RPMI7951 (cell line): ENCODE measurements at places on chromosomes 5 and 9.

- DNase-seq, result no peak
Measured at GRCh38 chr5:149550594-149551226, 529 bp downstream of the CSNK1A1 start.

GRCh38 chr9:87336914-87337333 is 160.7 kb upstream of the DAPK1 start:
- DNase-seq, result peak; percentile 60

DNA sequence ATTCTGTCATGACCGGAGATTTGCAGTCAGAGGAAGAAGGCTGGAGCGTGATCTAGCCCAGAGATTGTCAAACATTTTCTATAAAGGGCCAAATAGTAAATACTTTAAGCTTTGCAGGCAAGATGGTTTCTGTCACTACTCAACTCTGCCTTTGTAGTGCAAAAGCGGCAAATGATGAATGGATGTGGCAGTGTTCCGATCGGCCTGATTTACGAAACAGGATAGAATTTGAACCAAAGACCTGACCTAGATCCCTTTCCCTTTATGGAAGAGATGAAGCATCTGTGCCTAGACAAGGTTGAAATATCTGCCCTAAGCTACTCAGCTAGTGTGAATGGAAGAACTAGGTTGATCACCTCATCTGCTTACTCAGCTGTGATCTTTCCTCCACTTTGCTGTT is 209.5 kb downstream of the YTHDC2 start:
- no peak for DNase-seq

DNA sequence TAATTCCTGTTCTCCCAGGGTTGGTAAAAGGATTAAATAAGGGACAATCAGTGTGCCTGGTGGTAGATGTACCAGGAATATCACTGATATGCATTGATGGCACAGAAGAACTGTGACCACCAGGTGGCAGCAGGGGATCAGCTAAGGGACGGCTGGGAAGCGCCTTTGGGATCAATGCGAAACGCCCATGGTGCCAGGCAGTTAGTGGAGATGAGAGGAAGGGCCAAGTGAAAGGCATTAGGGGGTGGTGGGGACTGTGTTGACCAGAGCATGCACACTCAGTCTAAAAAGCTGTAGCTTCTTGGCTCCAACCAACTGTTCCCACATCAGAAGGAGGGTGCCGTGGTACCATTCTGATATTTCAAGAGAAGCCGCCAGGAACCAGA is 55.6 kb downstream of the ARHGEF37 start:
- DNase-seq, result peak; percentile 54

GRCh38 chr9:135248111-135248510 is 160.6 kb downstream of the OLFM1 start:
- DNase-seq, result no peak

GRCh38 chr5:104347119-104347708 is 784.6 kb upstream of the NUDT12 start:
- DNase-seq, result peak; percentile 13

- DNase-seq, result no peak
Measured at GRCh38 chr9:4741365-4742089, 525 bp upstream of the AK3 start.

DNA sequence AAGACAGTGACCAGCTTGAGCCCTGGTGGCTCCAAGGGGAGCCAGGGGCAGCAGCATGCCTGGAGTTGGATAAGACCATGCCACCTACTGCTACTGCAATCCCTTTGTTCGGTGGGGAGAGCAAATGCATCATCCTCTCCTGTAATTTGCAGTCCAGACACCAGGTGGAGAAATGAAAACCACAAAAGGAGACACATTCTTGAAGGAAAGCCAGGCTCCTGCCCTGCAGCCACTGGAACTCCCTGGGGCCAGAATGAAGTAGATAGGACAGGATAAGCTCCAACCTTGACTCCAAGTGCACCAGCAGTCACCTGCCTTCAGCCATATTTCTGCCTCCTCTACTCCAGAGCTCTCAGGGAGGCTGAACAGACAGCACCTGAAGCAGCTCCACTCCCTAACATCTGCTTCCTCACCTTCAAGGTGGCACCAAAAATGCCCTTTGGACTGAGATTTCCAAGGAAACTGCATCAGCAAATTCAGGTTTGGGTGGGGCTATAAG is 65.1 kb upstream of the IQGAP2 start:
- peak; percentile 29 for DNase-seq

GRCh38 chr9:108142504-108143201 is 653.1 kb upstream of the KLF4 start:
- peak; percentile 17 for DNase-seq

GRCh38 chr5:173926359-173926758 is 38.2 kb downstream of the CPEB4 start:
- DNase-seq, result peak; percentile 72

- no peak for DNase-seq
Measured at GRCh38 chr5:41410737-41411136, 99.7 kb downstream of the PLCXD3 start.

DNA sequence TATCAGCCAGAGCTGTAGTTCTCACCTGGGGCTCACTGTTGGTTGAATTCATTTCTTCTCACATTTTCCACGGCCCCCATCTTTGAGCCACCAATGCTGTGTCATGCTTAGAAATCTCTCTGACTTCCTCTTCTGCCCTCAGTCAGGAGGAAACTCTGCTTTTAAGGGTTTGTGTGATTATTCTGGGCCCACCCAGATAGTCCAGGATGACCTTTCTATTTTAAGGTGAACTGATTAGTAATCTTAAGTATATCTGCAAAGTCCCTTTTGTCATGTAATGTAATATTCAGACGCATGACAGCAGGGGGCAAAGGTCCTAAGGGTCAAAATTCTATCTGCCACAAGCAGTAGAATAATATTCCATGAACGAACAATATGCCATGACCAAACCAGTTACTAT is 88.4 kb downstream of the AK8 start:
- no peak for DNase-seq

DNA sequence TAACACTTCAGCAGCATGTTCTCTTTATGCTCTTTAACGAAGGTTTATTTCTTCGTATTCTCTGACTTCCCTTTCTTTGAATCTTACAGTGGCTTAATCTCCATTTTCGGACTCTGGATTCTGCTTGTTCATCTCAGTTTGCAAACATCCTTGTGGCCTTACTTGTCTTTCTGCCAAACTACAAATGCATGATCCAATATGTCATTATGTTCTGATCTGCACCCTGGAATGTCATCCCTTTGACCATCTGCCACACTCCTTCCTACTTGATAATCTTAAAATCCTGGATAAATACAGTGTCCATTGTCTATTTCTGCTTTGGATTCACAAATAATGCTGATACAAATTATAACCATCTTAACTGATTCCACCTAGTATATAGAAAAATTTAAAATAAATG is 499.2 kb downstream of the CDH18 start:
- DNase-seq, result peak; percentile 20

- DNase-seq, result no peak
Measured at GRCh38 chr5:32434221-32434620, 10.3 kb downstream of the ZFR start.

GRCh38 chr5:169921949-169922348 is 58.3 kb downstream of the INSYN2B start:
- DNase-seq, result no peak

GRCh38 chr9:125161284-125161918 is 18.1 kb upstream of the SCAI start:
- DNase-seq, result no peak

DNA sequence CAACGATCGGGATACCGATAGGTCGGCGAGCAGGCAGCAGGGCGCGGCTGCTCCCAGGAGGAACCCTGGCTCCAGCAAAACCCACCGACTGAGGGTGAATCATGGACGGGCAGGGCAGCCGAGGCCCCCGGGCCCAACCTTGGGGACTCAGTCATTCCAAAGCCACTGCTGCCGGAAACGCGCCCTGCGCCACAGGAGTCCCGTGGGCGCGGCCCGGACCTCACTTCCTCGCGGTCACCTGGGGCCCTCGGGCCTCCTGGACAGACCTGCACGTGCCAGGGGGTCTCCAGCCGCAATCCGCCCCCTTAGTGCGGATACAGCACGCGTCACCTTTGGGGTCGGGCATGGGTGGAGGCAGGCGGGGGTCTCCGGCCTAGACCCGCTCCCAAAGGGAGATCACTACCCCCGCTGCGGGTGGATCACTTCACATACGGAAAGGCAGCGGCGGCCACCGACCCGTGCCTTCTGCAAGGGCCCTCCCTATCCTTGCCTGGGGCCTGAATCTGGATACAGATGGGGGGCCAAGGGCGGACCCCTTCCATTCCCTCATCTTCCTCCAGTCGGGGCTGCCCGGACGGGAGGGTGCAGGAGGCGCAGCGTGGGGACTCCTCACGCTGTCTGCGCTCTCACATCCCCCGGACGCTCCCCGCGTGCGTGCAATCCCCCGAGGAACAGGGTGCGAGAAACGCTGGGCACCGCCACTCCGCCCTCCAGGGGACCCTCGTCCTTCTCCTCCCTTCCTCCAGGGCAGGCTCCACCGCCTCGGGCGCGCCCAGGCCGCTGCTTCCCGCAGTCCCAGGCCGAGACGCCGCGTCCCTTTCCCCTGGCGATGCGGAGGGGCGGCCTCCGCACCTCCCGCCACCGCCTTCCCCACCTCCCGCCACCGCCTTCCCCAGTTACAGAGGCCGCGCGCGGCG is 586 bp downstream of the TXN start:
- DNase-seq, result peak; percentile 87

GRCh38 chr9:89466451-89467277 is 31.2 kb downstream of the SEMA4D start:
- DNase-seq, result no peak

- peak; percentile 29 for DNase-seq
Measured at GRCh38 chr9:111030492-111030891, 7.8 kb downstream of the LPAR1 start.

DNA sequence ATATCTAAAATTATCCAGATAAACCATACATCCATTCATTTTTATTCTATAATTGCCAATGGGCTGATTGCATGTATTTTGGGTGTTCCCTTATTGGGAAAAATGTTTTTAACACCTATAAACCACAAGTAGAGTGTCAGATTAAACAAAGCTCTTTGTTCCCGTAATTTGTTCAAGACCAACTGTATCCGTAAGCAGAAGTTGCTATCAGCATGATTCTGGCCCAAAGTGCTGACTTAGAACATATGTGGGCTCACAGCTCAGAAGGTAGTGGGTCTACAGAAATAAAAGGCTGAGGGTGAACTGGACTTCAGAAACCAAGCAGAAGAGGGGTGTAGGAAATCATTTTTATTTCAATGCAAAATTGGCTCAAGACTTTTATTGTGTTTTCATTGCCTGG is 23.5 kb upstream of the IL7R start:
- no peak for DNase-seq

GRCh38 chr5:138753794-138754698 is 821 bp downstream of the CTNNA1 start:
- peak; percentile 88 for DNase-seq

DNA sequence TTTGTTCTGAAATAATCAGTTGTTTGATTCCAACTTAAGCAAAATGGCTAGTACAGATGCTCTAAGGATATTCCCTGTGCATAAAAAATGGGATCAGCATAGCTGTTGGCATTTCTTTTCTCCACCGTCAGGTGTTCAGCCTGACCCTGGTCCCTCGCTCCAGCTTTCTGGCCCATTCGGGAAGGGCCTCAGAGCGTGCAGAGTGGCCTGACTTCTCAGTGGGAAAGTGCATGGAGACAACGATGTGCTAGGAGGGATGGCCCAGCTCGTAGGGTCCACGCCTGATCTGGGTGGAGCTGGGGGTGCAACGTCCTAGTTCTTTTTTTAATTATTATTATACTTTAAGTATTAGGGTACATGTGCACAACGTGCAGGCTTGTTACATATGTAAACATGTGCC is 319.1 kb upstream of the IRX4 start:
- DNase-seq, result no peak

- no peak for DNase-seq
Measured at GRCh38 chr5:147918101-147918685, 11.9 kb upstream of the C5orf46 start.

DNA sequence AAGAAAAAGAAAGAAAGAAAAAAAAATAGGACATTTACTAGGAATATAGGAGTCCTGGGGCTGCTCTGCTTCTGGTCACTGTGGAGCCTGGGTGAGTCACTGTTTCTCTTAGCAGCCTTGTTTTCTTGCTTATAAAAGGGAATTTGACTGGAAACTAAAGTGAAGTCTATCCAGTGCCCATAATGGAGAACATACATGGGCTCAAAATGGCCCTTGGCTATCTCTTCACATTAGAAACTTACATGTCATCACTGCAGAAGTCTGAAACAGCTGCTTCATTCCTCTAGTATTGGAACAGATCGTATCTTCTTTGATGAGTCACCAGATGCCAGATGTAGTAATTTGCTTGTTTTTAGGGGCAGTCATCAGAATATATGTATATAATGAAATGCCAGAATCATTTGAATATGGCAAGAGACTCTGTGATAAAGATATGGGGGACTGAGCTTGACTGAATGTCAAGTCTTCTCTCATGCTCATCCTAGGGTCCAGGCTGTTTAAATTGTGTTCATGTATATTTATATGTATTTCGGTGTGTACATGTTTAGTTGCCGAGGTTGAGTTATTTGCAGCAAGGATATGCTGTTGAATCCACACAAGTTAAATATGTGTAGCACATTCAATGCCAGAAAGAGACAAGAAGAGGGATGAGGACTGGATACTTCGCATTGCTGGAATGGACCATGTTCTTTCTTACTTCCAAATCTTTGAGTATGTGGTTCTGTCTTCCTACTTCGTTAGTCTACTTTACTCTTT is 56.7 kb downstream of the SGCD start:
- DNase-seq, result peak; percentile 88

- no peak for DNase-seq
Measured at GRCh38 chr5:59138509-59138908, 555.6 kb downstream of the RAB3C start.

- no peak for DNase-seq
Measured at GRCh38 chr9:94906181-94906580, 179.7 kb downstream of the AOPEP start.

DNA sequence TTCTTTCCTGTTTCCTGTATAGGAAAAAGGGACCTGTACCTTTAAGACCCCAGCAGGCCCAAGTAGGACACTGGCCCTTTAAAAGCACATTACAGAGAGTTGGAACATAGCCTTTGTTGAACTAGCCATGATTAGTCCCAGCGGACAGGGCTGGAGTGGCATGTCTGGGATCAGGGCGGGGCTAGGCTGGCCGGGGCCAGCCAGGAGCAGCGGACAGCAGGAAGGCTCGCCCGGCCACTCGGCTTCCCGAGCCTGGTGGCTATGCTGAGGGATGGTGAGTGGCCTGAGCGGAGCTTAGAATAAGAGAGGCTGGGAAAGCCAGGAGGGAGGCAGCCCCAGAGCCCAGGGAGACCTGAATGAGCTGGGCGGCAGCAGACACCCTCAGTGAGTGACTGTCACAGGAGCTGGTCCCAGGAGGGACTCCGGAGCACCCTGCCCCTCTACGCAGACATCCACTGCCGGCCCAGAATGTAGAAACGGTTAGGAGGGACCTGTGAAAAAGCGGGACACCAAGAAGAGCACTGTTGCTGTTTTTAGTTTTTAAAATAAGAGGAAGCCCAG is 92.1 kb downstream of the DAB2IP start:
- DNase-seq, result peak; percentile 89

DNA sequence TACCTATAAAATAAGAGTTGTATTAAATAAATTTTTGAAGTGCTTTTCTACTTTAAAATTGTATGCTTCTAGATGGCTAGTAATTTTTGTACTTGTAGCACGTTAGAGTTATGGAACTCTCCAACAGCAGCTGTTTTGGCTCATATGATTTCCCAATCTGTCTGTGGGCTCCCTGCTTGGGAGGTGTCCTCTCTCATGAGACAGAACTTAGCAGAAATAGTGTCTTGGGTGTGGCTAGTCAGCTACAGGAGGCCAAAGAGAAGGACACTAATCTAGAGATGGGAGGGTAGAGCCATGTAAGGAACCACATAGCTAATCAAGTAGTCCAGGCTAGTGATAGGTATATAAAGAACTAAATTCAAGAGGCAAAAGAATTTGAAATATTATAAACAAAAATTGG is 78.4 kb upstream of the DAB2 start:
- no peak for DNase-seq

- DNase-seq, result no peak
Measured at GRCh38 chr5:39031041-39031440, 43.2 kb downstream of the RICTOR start.
